Epithelial cell of alveolus of lung (primary cell): ENCODE measurements at places on chromosomes 7 and 10. TPM values are rescaled to one million over a fixed set of nuclear protein-coding genes. Genes with fewer than 3 reads are reported as not detected.

Gene EPHA1
- 0.32 and 0.91 TPM in 2 replicates for total RNA-seq

Gene GPR15LG
- total RNA-seq = not detected in 2 replicates

Gene CHST15
- 1.1 and 13.3 TPM in 2 replicates for total RNA-seq

Gene FXYD4
- total RNA-seq = not detected in 2 replicates

Gene DOCK1
- total RNA-seq = 40.0 and 43.1 TPM in 2 replicates

Gene TAS2R4
- total RNA-seq = under 0.01 and 0.88 TPM in 2 replicates

Gene GGCT
- total RNA-seq = 27.0 and 45.1 TPM in 2 replicates

Gene TMEM60
- 15.9 and 25.2 TPM in 2 replicates for total RNA-seq

Gene UCN3
- not detected in 2 replicates for total RNA-seq

Gene GIMAP2
- total RNA-seq = 1.0 and 2.1 TPM in 2 replicates

Gene FAM237B
- not detected in 2 replicates for total RNA-seq

Gene ZNF37A
- total RNA-seq = 4.9 and 15.8 TPM in 2 replicates

Gene DUSP5
- total RNA-seq = 4.5 and 33.7 TPM in 2 replicates

Gene HGF
- 78.2 and 389 TPM in 2 replicates for total RNA-seq

Gene ENTPD1
- total RNA-seq = 0.52 and 5.2 TPM in 2 replicates

Gene PGAM2
- 1.3 TPM in 1 of 2 replicates, not detected in the other for total RNA-seq

Gene RBP4
- total RNA-seq = 3.5 TPM in 1 of 2 replicates, not detected in the other

Gene APBB1IP
- total RNA-seq = under 0.01 TPM in 1 of 2 replicates, not detected in the other

Gene CRYGN
- total RNA-seq = not detected in 2 replicates

Gene GIMAP1
- under 0.01 TPM in 1 of 2 replicates, not detected in the other for total RNA-seq

Gene NUDT13
- total RNA-seq = 1.1 and 1.4 TPM in 2 replicates

Gene PRPS1L1
- not detected in 2 replicates for total RNA-seq

Gene POLR2J3
- total RNA-seq = 2.8 and 30.8 TPM in 2 replicates

Gene ANXA8L1
- 0.56 and 5.7 TPM in 2 replicates for total RNA-seq

Gene SEMA4G
- 2.8 and 6.1 TPM in 2 replicates for total RNA-seq

Gene SPDYE6
- not detected in 2 replicates for total RNA-seq

Gene CUEDC2
- total RNA-seq = 122 and 133 TPM in 2 replicates

Gene IL15RA
- total RNA-seq = 9.4 and 18.6 TPM in 2 replicates

Gene SP8
- total RNA-seq = not detected in 2 replicates

Gene ABCC2
- total RNA-seq = 1.0 and 3.4 TPM in 2 replicates

Gene SKAP2
- 27.4 and 40.0 TPM in 2 replicates for total RNA-seq

Gene SPOCK2
- total RNA-seq = 0.26 and 3.0 TPM in 2 replicates

Gene IGF2BP3
- 22.2 and 44.3 TPM in 2 replicates for total RNA-seq

Gene CALD1
- 149 and 265 TPM in 2 replicates for total RNA-seq

Gene HOXA11
- not detected in 2 replicates for total RNA-seq

Gene HSPA14
- 12.4 and 13.5 TPM in 2 replicates for total RNA-seq

Gene NPM3
- total RNA-seq = 51.5 and 124 TPM in 2 replicates

Gene GIMAP4
- total RNA-seq = 1.4 TPM in 1 of 2 replicates, not detected in the other

Gene NXPH1
- total RNA-seq = not detected in 2 replicates

Gene SPDYE18
- not detected in 2 replicates for total RNA-seq

Gene SPDYE3
- not detected in 2 replicates for total RNA-seq

Gene ZNF727
- not detected in 2 replicates for total RNA-seq

Gene ADRB1
- 0.13 TPM in 1 of 2 replicates, not detected in the other for total RNA-seq

Gene METTL27
- total RNA-seq = 8.1 and 11.4 TPM in 2 replicates
